Stimulated activated CD8-positive, alpha-beta memory T cell treated with anti-CD3 and anti-CD28 coated beads, Interleukin-12 subunit alpha, Interleukin-12 subunit beta, amount 100 ng/mL, for 1 hour (primary cell): ENCODE measurements at places on chromosomes 2 and 18.

GRCh38 chr18:40440088-40440487 is 1514.9 kb upstream of the PIK3C3 start:
- no peak for DNase-seq

DNA sequence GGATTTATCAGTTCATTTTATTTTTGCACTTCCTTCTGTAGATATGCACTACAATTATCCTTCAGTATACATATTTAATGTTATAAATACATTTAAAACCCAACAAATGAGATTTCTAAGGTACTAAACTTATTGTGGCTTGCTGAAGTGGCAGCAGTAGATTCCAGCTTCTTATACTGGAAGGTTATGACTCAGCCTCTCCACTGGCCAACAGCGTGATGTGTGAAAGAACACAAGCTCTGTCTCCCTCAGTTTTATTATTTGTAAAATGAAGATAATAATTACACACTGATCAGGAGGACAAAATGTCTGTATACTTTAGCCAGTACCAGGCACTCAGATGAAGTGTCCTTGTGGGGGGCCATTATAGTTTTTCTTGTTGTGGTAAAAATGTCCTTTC is 1147.1 kb downstream of the CNTNAP5 start:
- no peak for DNase-seq

GRCh38 chr2:238119756-238120462 is 18.6 kb upstream of the KLHL30 start:
- DNase-seq = no peak

GRCh38 chr18:24600076-24600654 is 139.7 kb downstream of the HRH4 start:
- DNase-seq = no peak

- DNase-seq = no peak
These were observed 317.6 kb upstream of the REG3G start for GRCh38 chr2:78707776-78708386.
